ENCODE measurements at places on chromosomes 5 and 9.

- DNase-seq: no peak
These were observed 18.3 kb downstream of the RICTOR start for GRCh38 chr5:39055768-39056398.

- no peak for DNase-seq
These were observed 1.4 kb downstream of the GPX3 start for GRCh38 chr5:151021746-151022145.

GRCh38 chr5:115068239-115069086 lies 101.2 kb downstream of the TRIM36 start:
- DNase-seq: peak; percentile 5

- no peak for DNase-seq
These were observed 678 bp downstream of the SLC26A2 start for GRCh38 chr5:149961186-149961685.

DNA sequence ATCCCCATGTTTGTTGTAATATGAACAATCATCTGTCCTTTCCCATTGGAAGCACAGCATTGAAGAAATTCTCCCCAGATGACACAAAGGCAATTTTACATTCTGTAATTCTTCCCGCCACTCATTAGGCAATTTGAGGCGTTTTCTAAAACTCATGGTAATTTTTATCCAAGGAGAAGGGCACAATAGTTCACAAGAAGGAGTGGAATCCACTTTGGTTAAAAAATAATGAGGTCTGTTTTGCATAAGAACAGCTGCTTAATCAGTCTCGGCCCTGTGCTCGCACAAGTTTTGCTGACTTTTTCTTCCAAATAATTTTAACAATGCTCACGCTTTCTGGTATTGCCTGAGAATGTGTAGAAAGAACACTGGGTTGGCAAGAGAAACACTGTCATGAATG lies 94.0 kb downstream of the CAVIN4 start:
- no peak for DNase-seq

GRCh38 chr5:82349652-82350051 lies 71.5 kb upstream of the RPS23 start:
- DNase-seq: no peak

GRCh38 chr9:68522954-68523353 lies 17.7 kb downstream of the TMEM252 start:
- DNase-seq: no peak

DNA sequence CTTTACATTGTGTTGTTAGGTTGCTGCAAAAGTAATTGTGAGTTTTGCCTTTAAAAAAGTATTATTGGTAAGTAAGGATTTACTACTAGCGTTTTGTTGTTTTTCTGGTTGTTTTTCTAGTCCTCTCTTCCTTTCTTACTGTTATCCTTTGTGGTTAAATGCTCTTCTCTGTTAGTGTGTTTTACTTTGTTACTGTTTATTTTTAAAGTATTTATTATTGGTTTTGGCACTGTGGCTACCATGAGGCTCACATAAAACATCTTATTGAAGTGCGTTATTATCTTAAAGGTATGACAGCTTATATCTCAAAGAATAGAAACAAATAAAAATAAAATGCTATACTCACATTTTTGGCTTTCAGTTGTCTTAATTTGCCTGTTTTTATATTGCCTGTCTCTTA lies 17.6 kb downstream of the DMXL1 start:
- no peak for DNase-seq

- DNase-seq: no peak
These were observed 13.3 kb downstream of the FAM163B start for GRCh38 chr9:133595910-133596309.

GRCh38 chr5:32443145-32443540 lies 1.4 kb downstream of the ZFR start:
- DNase-seq: no peak

DNA sequence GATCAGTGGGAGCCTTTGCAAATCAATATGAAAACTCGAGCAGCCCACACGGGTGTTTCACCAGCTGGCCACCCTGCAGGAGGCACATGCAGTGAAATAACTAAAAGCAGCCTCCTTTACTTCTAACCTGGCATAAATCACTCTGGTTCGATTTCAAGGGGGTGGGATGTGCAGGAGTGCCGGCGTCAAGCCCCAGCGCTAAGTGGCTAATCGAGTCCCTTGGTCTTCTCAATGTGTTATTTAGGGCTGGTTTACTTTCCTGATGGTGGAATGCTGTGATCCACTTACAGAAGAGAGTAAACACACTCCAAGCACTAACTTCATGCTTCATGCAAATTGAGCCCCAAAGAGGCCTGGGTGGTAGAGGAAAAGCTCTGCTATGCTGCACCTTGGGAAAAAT lies 109.4 kb downstream of the TMEM174 start:
- no peak for DNase-seq

DNA sequence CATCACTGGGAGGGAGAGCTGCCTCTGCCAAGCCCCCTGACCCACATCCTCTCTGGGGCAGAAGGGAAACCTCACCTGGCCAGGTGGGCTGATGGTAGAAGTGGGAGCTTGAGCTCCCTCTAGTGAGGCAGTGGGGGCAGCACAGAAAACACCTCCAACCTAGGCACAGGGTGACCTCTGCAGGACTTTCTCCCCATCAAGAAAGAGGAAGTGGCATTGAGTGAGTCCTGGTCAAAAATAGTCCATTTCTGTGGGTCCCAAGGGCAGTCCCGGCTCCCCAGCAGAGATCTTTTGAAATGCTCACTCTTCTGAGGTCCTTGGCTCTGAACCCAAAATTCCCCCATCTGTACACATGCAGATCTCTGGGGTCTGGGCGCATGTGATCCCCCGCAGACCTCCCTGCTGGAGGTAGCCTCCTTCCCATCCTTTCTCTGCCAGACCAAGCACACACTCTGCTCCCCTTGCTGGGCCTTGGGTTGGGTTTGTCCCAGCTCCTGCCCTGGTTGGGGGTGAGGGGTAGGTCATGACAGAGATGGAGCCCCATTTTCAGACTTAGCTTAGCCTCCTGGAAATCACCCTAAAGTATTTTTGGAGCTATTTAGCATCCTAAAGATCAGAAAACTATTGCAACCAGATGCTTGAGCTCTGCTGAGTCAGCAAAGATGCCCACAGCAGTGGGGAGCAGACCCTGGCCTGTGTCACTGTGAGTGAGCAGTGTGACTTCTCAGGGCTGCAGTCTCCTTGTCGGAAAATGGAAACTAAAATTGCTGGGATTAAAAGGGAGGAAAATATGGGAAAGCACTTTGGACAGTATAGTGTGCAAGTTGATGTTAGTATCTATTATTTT lies 41.6 kb upstream of the LCP2 start:
- DNase-seq: peak; percentile 49

DNA sequence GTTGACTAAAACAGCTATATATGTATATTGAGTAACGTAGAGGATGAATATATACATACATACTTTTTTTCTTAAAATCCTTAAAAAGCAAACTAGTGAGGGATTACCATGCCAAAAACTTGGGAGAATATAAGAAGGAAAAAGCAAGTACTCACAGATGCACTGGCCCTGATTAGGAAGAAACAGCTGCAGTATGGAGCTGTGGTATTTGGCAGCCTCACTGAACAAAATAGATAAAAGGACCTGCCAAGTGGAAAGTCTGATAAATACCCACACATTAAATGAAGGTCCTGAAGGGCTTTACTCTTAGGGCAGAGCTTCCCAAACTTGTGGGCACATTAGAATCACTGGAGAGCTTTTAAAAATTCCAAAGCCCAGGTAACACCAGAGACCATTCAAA lies 80.6 kb downstream of the FEM1C start:
- no peak for DNase-seq

DNA sequence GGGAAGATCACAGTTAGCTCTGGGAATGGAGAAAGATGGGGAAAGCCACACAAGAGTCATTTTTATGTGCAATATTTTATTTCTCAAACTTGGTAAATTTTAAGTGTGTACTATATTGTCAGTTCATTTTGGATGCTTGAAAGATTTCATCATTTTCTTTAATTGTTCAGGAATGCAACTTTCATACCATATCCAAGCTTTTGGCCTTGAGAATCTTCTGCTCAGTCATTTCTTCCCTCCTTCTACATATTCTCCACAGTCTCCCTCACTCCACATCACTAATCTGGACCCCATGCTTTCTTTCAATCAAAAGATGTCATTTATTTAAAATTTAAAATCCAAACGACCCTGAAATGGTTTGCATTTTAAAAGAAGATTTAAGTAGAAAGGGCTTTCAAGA lies 135.4 kb downstream of the FAM114A2 start:
- no peak for DNase-seq

GRCh38 chr5:114243281-114243971 lies 118.4 kb upstream of the KCNN2 start:
- no peak for DNase-seq

DNA sequence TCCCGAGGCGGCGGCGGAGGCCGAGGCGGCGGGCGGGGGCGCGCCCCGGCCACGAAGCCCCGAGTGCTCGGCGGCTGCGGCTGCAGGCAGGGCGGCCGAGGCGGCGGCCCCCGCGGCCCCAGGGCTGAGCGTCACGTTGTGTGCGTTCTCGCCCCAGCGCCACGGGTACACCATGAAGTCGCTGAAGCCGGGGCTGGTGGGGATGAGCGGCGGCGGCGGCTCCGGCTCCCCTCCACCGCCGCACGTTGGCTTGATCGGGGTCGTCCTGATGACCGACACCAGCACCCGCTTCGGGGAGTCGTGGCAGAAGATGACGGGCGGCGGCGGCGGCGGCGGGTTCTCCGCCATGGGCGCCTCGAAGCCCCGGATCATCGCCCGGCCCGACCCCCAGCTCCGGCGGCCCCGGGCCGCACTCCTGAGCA lies 498 bp downstream of the ZNF367 start:
- DNase-seq: no peak

DNA sequence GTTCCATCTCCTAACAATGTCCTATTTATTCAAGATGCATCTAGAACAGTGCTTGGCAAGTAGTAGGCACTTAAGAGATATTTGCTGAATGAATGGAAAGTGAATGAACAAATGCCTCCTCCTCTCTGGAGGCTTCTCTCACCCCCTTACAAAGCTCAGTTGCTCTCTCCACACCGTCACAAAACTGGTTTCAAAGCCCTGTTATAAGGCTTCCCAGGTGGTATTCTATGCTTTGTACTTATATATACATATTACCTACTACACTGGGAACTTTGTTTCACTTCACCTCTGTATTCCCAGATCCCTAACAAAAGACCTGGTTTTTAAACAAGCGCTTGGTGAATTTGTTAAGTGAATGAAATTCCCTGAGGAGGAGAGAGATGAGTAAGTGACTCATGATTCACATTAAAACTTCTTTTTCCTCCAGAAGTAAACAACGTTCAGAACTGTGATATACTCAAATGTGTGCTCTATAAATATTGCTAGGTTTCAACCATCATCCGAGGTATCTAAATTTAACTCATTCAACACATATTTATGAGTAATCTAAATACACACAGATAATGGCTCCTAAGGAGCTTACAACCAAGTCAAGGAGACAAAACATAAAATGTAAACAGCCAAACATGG lies 36.0 kb downstream of the DENND1A start:
- no peak for DNase-seq

DNA sequence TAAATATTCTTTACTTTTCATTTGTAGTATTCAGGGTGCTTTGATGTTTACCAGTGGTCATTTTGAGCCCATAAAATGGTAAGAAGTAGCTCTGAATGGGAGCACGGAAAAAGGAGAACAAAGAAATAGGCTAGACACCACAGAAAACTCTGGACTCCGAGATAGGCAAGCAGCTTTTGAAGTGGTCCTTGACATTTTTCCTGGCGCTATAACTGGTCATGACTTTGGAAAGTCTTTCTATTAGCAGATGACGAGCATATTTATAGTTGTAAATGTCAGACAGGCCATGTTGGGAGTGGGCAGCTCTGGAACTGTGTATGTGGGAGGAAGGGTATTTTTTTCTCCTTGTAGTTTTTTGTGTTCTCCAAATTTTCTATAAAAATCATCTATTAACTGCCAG lies 126.1 kb upstream of the POC5 start:
- no peak for DNase-seq

- DNase-seq: no peak
These were observed 153.9 kb downstream of the PRELID2 start for GRCh38 chr5:145681216-145681615.

- DNase-seq: no peak
These were observed 146.2 kb upstream of the GPR151 start for GRCh38 chr5:146662229-146662628.

GRCh38 chr9:134694714-134695113 lies 53.1 kb downstream of the COL5A1 start:
- no peak for DNase-seq

DNA sequence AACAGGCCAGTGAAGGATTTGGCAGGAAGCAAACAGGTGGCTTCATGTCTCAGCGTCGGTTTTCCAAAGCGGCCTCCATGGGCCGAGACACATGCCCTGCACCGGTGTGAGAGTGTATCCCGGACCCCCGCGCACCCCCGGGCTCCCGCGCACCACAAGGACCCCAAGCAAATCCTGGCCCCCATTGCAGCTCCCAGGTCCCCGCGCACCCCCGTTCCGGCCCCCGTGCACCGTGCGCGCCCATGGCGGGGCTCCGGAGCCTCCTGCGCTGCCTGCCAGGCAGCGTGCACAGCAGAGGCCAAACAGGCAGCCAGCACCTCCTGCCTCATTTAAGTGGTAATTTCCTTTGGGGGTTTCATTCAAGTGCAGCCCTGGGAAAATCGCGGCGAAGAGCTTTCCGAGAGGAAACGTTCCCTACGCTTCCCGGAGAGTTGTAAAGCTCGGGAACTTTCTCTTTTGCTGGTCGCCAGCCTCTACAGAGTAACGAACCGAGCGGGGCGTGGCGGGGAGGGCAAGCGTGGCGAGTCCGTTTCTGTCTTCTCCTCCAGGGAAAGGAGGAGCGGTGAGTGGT lies 145.5 kb upstream of the SLC24A2 start:
- no peak for DNase-seq

DNA sequence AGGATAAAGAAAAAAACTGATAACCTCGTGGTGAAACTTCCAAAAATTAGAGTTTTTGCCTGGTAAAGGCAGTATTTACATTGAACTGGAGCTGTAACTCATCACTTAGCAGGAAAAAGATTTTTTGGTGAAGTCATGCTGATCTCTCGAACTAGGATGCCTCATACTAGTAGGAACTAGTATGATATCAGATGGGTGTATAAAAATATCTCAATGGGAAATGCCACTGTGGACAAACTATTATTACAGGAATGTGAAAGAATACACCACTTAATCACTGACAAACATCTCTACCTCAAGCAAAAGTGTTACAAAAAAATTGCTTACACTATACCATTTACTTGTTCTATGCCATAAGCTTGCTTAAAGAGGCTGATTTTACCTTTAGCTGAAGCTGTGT lies 28.4 kb downstream of the RFX3 start:
- DNase-seq: no peak

GRCh38 chr5:150131461-150131860 lies 24.2 kb downstream of the PDGFRB start:
- no peak for DNase-seq

DNA sequence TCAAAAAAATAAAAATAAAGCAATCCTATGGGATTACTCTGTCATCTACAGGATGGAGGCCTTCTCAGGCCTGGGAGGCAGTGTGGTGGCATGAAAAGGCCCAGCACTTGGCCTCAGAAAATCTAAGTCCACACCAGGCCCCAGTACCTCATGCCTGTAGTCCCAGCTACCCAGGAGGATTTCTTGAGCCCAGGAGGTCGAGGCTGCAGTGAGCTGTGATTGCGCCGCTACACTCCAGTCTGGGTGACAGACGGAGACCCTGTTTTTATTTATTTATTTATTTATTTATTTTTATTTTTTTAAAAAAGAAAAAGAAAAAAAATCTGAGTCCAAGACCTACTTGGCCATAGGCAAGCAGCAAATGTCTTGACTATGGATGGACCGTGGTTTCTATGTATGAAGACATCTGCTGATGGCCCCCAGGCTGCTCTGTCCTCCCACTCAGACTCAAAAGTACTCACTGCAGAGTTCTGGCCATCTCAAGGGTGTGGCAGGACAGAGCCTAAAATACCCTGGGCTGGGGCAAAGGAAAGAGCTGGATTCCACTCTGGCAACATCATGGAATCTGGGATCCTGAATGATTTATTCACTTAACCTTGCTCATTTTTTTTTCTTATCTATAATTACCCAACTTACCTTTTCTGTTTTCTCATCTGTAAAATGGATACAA lies 55.0 kb downstream of the ARHGEF37 start:
- DNase-seq: no peak
